Suppressor macrophage treated with lipopolysaccharide for 1 hour (primary cell): ENCODE measurements at places on chromosomes 7 and 10.
A peak's percentile ranks its signal among the peaks of the same experiment; 100 is the strongest.

GRCh38 chr10:125213541-125214282 lies 53.3 kb upstream of the CTBP2 start:
- no peak for DNase-seq

DNA sequence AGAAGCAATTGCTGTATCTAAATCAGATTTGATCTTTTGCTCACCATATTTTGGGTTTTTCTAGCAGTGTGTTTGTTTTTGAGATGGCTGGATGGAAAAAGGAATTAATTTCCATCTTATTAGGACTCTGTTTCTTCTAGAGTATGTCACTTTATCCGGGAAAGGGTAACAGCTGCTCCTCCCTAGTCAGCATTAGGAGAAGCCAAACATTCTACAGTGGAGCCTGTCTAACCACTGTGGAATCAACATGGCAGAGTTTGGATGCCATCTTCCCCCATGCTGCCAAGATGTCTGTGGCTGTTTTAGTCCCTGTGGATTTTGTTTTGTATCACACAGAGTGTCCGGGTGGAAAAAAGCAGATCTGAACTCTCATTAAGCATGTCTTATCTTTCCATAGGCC lies 16.0 kb upstream of the LMOD2 start:
- no peak for DNase-seq

DNA sequence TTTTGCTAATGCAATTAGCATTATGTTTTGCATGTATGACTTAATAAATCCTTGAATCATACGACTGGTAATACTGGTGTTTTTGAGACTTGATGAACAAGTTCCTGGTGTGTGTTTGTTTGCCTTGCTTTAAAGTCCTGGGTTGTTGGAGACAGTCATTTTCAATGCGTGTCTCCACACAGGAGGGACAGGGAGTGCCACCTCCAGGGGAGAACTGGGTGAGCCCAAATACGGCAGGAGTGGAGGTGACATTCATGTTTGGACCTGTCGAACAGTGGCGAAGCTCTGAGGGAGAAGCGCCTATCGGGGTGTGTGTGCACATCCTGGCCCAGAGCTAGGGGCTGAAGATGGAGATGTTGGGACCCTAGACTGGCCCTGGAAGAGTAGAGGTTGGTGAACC lies 43.8 kb downstream of the DAGLB start:
- DNase-seq = no peak

GRCh38 chr7:50723173-50723572 lies 59.5 kb downstream of the GRB10 start:
- DNase-seq = no peak

GRCh38 chr7:122764020-122764419 lies 61.3 kb upstream of the RNF148 start:
- DNase-seq = no peak

DNA sequence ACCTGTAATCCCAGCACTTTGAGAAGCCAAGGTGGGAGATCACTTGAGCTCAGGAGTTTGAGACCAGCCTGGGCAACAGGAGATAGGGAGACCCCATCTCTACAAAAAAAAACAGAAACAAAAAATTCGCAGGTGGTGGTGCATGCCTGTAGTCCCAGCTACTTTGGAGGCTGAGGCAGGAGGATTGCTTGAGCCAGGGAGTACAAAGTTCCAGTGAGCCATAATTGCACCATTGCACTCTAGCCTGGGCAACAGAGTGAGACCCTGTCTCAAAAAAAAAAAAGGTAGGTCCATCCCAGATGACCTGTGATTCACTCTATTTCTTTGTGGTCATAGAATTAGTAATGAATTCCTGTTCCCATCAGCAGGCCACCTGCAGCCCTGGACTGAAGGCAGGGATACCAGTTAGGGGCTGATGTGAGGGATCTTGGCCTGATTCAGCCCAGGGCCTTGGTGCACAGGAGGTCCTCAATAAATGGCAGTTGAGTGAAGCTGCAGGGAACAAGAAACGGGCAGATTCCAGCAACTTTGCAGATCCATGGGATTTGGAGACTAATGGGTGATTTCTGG lies at the start of gene MYH16:
TSS of gene MYH16 (plus strand) at position 364 of the 570 bp plus-strand sequence.
- DNase-seq = no peak

DNA sequence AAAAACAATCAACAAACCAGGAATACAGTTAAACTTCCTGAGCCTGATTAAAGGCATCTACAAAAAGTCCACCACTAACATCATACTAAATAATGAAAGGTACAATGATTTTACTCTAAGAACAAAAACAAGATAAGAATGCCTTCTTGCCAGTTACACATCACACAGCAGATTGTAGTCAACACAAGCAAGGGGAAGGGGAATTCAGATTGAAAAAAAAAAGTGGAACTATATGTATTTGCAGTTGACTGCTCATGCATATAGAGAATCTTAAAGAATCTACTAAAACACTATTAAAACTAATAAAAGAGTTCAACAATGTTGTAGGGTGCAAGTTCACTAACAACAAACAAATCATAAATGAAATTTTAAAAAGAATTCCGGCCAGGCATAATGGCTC lies 28.5 kb downstream of the ZNF33B start:
- DNase-seq = no peak

- DNase-seq = peak; percentile 22
Observed at GRCh38 chr7:77466450-77466849, 50.3 kb upstream of the GSAP start.

- no peak for DNase-seq
Observed at GRCh38 chr10:6023661-6024333, 38.4 kb downstream of the IL2RA start.

DNA sequence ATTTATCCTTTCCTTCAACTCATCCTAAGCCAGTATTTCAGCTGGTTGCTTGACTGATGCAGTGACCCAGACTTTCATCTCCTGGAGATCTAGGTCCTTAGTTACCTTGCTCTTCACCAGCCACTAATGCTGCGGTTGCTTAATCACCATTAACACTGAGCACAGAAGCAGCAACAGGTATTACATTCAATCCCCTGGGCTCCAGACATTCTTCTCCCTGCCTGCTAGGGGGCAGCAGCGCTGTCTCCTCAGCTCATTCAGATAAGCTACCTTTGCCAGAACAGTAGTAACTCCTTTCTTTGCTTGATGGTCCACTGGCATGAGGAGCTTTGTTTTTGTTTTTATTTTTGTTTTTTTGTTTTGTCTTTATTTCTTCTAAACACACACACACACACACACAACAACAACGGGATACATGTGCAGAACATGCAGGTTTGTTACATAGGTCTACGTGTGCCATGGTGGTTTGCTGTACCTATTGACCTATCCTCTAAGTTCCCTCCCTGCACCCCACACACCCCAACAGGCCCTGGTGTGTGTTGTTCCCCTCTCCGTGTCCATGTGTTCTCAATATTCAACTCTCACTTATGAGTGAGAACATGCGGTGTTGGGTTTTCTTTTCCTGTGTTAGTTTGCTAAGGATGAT lies 1043.2 kb upstream of the C7orf33 start:
- DNase-seq = no peak

DNA sequence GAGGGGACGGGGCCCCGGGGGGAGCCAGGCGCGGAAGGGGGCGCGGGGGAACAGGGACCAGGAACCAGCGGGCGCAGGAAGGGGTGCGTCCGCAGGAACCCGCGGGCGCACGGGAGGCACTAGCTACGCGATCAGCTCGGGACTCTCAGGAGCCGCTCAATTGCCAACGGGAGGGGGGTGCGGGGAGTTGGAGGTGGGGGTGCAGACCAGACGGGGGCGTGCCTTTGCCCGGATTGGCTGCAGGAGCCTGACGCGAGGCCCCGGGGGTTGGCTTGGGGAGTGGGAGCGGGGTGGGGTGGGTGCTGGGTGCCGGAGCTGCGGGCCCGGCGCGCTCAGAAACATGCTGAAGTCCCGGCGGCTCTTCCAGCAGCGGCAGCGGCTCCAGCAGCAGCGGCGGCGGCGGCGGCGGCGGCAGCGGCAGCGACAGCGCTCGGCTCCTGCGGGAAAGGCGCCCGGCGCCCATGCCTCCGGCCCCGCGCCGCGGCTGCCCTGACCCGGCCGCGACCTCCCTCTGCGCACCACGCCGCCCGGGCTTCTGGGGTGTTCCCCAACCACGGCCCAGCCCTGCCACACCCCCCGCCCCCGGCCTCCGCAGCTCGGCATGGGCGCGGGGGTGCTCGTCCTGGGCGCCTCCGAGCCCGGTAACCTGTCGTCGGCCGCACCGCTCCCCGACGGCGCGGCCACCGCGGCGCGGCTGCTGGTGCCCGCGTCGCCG lies at the start of gene ADRB1:
TSS of gene ADRB1 (plus strand) at position 335 of the 715 bp plus-strand sequence. CDS start at position 602, 267 bp downstream.
- peak; percentile 48 for DNase-seq

DNA sequence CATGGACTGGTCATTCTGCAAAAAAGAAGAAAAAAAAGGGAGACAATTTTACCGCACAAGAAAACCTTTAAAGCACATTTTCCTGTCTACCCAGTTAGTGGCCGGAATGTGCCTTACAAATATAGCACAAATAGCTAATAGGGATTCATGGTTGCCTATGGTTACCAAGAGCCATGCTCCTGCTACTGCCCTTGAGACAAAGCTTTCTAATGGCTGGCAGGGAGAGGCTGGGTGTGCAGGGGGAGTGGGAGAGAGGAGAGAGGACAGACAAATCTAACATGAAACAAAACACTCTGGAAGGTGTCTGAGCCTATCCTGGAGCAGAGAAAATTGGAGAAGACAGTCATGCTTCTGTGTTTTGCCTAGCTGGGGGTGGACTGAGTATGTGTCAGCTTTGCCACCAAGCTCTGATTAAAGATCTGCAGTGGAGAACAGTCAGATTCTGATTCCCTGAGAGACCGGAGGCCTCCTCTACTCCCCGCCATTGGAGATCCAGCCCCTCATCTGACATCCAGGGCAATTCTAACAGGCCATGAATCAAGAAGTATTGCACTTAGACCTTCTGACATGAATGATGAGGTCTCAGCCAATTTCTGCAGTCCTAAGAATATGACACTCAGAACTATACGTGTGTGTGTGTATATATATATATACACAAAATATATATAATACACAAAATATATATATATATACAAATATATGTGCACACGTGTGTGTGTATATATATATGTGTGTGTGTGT lies 80.2 kb downstream of the PRTFDC1 start:
- DNase-seq = peak; percentile 50

DNA sequence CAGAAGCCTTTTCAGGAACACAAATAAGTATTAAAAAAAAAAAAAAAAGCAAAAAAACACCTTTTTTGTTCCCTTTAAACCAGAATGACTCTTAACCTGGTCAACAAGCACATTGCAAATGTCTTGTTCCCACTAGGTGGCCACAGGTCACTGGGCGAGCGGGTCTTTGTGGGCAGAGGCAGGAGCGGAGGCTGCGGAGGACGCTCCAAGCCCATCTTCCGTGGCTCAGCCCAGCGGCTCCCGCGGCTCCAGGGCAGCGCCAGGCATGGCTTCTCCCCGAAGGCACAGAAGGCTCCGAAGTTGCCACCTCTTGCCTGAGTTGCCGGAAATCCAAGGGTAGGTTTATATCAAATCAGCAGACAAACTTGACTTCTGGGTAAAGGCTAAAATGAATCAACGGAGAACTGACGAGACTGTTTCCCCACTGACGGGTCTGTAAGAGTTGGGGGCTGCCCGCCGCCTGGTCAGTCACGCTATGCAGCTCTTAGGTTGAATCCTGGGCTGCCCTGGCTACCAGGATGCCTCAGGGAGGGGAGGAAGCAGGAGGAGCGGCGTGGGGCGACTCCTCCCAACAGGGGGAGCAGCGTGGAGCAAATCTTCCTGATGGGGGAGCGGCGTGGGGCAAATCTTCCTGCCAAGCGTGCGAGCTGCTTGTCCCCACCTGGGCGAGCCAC lies 144.5 kb downstream of the PTPRN2 start:
- no peak for DNase-seq

DNA sequence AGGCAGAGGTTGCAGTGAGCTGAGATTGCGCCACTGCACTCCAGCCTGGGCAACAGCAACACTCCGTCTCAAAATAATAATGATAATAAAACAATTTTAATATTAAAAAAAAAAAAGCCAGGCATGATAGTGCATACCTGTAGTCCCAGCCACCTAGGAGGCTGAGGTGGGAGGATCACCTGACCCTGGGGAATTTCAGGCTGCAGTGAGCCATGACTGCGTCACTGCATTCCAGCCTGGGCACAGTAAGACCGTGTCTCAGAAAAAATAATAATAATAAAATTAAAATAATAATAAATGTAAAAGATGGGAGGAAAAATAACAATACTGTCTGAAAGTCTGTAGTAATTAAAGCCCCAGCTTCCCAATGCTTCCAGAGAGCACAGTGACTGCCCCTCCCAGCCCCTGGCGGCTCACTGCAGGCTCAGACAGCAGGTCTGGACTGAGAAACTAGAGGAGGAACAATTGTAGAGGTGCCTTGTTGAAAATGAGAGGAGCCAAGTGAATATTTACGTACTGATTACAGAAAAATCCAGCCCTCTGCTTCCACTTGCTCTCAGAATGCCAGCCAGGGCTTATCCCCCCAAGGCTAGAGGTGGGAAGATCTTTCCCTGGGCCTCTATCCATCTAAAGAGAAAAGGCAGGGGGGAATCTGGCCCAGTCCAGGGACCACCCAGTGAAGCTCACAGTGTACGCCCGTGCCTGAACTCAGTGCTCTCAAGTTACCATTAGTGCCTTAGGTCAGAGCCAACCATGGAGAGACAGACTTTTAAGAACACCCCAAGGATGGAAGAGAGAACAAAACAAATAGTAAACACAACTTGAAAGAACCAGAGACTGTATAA lies 112.8 kb downstream of the PARD3 start:
- no peak for DNase-seq

GRCh38 chr10:75438275-75438674 lies 6.9 kb downstream of the LRMDA start:
- no peak for DNase-seq

DNA sequence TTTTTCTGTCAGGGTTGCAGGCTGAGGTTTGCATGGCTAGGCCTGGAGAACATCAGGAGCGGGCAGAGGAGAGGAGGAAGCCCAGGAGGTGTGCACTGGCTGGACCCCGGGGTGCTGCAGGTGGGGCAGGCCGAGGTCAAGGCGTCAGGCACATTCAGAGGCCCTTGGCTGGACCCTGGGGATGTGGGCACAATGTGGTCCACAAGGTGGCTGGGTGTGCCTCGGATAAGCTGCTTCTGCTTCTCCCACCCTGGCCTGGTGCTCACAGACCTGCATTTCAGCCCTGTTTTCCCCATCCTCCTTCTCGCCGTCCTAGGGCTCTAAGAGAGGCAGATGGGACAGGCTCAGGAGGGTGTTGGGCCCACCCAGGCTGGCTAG lies 108.2 kb downstream of the ADCY1 start:
- no peak for DNase-seq

GRCh38 chr10:95579835-95580535 lies 18.8 kb upstream of the SORBS1 start:
- DNase-seq = no peak
